ENCODE measurements at places on chromosomes 12 and 14.

DNA sequence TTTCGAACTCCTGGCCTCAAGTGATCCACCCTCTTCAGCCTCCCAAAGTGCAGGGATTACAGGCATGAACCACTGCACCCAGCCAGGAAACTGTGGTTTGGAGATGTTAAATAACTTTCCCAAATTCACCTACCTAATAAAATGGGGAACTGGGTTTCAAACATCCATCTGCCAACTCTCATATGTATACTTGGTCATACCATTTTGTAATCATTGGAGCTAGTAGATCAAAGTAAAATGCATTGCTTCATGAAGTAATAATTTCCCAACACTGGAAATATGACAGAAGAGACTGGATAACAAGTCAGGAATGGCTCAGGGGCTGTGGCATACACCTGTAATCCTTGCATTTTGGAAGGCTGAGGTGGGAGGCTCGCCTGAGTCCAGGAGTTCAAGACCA, 5.3 kb upstream of the HECTD1 start:
- DNase-seq = no peak

DNA sequence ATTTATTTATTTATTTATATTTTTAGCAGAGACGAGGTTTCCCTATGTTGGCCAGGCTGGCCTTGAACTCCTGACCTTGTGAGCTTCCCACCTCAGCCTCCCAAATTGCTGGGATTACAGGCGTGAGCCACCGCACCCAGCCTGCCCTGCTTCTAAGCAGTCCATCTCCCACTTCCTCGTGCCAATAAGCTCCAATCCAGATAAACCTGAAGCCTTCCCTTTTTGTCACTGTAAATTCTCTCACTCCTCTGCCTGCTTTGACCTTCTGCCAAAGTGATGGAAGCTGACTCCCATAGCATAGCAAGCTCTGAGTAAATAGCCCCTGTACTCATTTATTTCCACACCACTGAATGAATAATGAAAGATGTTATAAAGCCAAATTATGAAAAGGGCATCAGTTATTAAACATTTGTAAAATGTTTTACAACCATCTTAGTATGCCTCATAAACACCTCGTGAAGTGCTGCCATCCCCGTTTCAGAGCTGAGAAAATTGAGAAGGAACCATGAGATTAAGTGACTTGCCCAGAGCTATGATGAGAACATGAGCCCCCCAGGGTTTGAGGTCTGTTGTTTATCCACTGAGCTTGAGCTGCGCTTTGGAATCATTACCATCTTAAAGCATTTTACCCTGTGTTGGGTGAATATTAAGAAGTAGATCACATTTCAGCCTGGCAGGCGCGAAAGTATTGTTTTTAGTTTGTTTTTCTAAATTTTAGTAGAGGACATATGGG, 30.4 kb downstream of the MANSC1 start:
- DNase-seq = peak; percentile 11

GRCh38 chr14:83120187-83120586, 1586.5 kb upstream of the SEL1L start:
- no peak for DNase-seq

GRCh38 chr14:104115131-104115600, 23.2 kb upstream of the KIF26A start:
- no peak for DNase-seq

GRCh38 chr14:104689109-104689880, at the start of gene INF2:
Gene INF2, plus strand, starts transcription at chr14:104689618. Its CDS starts 11,748 bp downstream, at chr14:104701366.
- DNase-seq = peak; percentile 54

- DNase-seq = no peak
Observed at GRCh38 chr14:88823968-88824313, 510 bp upstream of the TTC8 start.

- DNase-seq = peak; percentile 50
Observed at GRCh38 chr12:130747867-130748740, 32.0 kb upstream of the RIMBP2 start.

DNA sequence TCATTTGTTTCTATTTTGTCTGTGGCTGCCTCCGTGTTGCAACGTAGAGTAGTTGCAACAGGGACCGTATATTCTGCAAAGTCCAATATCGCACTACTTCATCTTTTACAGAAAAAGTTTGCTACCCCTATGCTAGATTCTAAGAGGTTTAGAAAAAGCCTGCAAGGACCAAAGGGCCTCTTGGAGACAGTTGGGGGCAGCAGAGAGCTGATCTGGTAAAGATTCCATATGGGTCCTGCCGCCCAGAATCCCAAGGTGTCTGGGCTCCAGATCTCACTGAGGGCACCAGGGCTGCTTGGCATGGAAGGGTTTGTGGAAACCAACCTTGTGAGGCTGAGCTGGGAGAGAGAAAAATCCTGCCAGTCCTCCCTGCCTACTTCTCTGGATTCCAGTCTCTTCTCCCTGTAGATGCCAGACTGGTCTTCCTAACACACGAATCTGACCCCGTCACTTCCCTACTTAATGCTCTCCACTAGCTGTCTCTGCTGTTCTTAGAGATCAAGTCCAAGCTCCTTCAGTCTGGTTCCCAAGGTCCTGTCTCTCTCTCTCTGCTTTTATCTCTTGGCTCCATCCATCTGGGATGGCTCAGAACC, 74.6 kb downstream of the GLRX5 start:
- DNase-seq = peak; percentile 41

DNA sequence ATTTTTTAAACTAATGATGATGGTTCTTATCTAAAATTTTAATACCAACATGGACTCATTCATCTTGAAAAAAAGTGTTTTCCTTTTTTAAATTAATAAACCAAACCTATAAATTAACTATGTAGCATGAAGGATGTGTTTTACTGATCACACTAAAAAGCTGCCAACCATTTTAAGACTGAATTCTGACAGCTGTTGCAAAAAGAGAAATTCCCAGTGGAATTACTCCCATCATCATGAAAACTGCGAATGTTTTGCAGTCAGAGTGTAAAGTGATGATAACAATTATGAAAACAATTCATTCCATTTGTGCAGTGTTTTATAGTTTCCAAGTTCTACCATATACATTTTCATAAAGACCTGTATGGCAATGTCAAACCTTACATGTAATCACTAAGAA, 232.8 kb downstream of the SLC2A13 start:
- DNase-seq = no peak

- DNase-seq = no peak
Observed at GRCh38 chr14:69880893-69881292, 1.7 kb downstream of the SMOC1 start.

DNA sequence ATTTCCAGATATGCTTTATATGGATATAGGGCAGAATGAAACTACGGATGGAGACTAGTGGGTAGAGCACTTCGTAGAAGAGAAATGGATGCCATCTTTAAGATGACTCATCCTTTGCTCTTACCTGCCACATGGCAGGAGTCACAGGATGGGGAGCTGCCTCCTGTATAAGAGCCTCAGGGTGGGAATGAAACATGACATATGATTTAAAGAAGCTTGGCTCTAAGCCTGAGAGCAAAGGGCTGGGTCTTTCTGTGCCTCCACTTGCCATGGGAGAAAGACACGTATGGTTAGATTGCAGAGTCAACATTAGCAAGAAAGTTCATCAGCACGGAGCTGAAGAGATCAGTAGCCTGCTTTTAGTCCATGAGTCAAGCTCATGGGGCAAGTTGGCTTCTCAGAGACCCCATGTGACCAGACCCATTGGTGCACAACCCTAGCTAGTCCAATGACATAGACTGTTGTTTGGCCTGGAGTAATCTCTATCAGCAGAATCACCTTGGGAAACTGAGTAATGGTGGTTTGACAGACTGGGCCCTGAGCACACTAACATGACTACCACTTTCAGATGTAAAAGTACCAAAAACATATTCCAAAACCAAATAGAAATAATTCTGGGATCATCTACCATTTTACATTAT, 38.1 kb upstream of the IL22 start:
- DNase-seq = no peak

DNA sequence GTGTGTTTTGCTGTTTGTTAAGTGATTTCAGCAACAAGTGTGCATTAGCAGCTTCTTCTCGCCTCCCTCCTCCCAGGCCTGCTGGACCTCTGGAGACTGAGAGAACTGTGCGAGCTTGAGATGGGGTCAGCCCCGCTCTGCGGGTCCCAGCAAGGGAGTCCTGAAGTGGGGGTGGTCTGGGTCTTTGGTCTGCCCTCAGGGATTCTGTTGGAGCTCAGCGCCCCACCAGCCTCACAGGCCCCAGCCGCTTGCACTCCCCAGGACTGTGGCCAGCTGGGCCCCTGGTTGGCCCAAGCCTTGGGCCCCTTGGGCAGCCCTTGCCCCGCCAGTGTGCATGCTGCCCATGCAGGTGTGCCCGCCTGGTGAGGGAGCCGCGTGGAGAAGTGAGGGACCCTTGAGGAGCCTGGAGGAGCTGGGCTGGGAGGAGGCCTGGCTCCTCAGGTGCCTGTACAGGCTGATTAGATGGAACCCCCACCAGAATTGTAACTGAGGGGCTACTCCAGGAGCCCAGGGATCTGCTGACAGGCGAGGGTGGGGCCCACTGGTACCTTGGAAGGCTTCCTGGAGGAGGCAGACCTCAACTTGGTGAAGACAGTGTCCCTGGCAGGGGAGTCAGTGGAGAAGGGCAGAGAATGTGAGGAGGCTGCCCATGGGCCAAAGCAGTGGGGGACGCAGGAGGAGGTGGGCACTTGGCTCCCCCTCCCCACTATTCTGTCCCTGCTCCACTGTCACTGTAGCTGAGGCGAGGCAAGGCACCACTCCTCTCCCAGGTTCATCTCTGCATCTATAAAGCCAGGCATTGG, 56.7 kb downstream of the BEGAIN start:
- no peak for DNase-seq

- no peak for DNase-seq
Observed at GRCh38 chr14:50985859-50986331, 41.6 kb upstream of the PYGL start.

DNA sequence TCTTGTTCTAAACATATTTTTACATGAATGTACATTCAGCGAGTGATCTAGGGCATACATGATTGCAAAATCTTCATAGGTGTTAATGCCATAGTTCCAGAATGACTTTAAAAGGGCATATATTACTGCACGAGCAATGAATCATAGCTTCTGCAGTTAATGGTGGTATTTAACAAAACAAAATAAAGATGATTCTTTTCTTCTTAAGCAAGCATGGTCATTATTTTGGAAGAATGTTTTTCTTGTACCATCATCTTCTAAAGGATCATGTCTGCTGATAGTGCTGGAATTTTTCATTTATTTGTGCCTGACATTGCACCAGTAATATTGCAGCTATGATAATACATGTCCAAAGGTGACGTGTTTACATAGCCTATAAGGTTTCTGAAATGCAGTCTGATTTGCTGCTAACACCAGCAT, 388.6 kb downstream of the CCDC91 start:
- DNase-seq = peak; percentile 41

DNA sequence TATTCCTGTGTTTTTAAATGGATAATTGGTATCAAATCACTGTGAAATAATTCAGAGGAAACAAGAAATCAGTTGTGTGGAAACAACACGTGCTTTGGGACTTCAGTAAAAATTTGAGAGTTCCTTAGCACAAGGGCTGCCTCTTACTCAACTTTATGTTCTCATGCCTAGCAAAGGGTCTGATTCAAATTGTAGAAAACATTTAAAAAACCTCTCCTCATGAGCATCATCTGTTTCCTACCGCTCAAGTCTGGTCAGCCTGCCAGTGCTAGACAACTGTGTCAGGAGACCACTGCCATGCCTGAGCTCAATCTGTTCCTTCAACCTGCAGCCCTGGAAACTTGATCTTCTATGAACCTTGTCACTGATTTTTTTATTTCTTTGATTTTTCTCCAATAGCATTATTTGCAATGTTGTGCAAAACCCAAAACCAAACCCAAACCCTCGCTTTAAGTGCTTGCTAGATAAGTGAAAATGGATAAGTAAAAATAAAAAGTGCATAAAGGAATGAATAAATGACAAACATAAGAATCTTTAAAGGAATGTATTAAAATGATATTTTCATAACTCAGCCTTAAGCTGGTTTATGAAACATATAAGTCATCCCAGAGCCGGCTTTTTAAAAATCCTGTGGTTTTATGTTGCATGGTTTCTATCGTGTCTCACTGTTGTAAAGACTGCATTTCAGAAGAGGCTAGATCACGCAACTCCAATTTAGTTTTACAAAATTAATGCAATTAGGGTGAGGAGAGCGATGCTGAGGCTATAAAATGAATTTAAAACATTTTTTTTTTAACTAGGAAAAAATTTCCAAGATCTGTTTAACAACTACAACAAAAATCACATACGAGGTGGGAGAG, 361.2 kb upstream of the PDE3A start:
- peak; percentile 67 for DNase-seq

DNA sequence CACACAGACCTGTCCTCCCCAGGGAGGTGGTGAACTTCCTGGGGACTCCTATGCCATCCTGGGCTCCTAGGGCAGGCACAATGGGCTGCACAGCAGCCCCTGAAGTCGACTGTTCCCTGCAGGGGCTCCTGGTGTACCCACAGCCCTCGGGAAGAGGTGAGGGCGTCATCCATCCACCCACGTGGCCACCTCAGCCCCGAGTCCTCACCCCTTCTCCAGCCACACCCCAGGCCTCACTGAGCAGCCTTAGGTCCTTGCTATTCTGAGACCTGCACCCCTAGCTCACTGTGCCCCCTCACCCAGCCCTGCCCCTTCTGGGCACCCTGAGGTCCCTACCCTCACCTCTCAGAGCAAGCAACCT, 38.9 kb downstream of the BEGAIN start:
- no peak for DNase-seq

GRCh38 chr12:120224304-120225199, 23.6 kb upstream of the RPLP0 start:
- DNase-seq = no peak

DNA sequence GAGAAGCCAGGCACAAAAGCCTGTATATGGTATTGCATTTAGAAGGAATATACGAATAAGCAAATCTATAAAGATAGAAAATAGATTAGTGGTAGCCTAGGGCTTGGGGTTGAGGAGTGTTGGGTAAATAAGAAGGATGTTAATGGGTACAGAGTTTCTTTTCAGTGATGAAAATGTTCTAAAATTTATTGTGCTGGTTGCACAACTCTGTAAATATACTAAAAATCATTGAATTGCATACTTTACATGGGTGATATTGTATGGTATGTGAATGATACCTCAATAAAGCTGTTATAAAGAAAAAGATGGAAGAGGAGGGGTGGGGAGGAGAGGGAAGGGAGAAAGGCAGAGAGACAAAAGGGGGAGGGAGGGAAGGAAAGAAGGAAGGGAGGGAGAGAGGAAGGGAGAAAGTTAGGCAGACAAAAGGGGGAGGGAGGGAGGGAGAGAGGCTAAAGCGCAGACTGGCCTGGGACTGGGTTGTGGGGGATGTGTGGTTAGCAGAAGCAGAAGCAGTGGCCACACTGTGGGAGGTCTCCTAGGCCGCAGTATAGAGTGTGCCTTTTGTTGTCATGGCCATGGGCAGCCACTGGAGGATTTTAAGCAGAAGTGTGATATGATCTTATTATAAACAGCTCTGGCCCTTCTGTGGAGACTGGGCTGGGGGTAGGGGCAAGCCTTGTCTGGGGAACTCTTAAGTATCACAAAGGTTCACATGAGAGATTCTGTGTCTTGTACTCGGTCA, 73.6 kb upstream of the ELK3 start:
- no peak for DNase-seq

GRCh38 chr12:109295764-109296425, 13.2 kb downstream of the FOXN4 start:
- no peak for DNase-seq

GRCh38 chr12:2312770-2313169, 260.0 kb downstream of the CACNA1C start:
- DNase-seq = no peak

- peak; percentile 1 for DNase-seq
Observed at GRCh38 chr12:52551216-52551865, 1.6 kb downstream of the KRT71 start.
